ENCODE measurements at places on chromosomes 1 and 21.

- DNase-seq = no peak
Measured at GRCh38 chr1:233379869-233380438, 52.4 kb downstream of the MAP3K21 start.

GRCh38 chr1:232378266-232379062 lies 251.5 kb downstream of the SIPA1L2 start:
- DNase-seq = no peak

GRCh38 chr1:4164965-4165364 lies 264.9 kb upstream of the C1orf174 start:
- DNase-seq = no peak

DNA sequence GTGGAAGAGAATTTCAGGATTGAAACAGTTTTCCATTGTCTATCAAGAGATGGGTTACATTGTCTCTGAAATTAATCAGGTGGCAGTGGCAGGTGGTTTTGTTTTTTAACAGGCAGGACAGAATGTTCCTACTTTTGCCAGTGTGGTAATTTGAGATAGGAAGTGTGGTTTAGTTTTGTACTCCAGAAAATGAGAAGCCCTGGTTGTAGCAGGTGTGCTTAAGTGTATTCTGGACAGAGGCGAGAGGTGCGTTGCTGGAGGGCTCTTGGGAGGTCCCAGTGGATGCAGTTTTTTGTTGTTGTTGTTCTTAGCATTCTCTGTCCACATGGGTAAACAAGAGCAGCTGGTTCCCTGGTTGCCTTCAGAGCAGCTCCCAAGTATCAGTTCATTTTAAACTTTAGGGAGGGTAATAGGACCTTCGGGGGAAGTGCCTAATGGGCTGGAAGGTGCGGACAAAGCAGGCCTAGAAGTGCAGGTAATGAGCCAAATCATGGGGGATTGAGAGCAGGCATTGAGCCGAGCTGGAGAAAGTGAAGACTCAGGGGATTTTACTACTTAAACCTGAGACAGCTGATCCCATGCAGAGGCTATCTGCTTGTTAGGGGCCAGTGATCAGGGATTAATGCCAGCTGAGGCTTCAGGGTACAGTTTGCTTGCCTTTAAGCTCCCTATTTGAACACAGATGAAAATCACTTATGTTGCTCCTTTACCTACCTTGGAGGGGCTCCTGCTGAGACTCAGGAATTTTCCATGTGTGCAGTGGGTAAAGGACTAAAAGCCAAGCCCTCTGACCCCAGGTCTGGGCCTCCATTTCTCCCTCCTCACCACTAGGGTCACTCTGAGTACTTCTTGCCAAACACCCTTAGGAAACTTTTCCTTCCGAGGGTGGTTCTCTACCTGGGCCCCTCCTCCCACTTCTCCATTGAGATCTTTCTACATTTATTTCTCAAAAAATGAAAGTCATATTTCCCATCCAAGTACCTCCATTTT lies 6.1 kb downstream of the PFKFB2 start:
- DNase-seq = no peak

- DNase-seq = no peak
Measured at GRCh38 chr1:87393445-87394085, 64.9 kb downstream of the LMO4 start.

DNA sequence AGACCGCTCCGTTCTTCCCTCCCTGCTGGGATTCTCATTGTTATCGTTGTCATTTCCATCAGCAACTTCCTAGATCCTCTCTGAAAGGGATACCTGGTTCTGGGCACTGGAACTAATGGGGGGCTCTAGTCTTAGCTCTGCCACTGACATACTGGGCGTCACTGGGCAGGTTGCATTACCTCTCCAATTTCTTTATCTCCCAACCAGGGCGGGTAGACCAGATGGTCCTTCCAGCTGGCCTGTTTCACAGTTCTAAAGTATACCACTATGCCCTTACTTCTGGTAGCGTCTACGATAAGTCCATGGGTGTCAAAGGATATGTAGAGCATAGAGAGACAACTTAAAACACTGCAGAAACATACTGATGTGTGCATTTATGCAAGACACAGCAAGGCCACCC lies 1.4 kb downstream of the GPR37L1 start:
- no peak for DNase-seq

DNA sequence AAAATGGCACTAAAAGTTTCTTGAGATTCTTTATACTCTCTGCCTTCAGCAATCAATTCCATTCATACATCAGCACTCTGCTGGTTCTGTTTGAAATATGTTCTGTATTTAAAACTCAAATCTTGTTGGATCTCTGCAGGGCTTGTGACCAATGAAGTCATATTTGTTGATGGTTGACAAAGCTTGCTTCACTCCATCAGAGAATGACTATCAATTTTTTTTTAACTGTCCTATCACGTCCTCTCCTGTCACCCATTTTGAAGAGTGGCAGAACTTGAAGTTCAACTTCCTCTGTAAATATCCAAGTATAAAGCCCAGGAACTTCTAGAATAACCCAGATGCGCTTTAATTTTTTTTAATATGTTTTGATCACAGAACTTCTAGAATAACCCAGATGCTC lies 10.9 kb downstream of the PRDX6 start:
- no peak for DNase-seq

DNA sequence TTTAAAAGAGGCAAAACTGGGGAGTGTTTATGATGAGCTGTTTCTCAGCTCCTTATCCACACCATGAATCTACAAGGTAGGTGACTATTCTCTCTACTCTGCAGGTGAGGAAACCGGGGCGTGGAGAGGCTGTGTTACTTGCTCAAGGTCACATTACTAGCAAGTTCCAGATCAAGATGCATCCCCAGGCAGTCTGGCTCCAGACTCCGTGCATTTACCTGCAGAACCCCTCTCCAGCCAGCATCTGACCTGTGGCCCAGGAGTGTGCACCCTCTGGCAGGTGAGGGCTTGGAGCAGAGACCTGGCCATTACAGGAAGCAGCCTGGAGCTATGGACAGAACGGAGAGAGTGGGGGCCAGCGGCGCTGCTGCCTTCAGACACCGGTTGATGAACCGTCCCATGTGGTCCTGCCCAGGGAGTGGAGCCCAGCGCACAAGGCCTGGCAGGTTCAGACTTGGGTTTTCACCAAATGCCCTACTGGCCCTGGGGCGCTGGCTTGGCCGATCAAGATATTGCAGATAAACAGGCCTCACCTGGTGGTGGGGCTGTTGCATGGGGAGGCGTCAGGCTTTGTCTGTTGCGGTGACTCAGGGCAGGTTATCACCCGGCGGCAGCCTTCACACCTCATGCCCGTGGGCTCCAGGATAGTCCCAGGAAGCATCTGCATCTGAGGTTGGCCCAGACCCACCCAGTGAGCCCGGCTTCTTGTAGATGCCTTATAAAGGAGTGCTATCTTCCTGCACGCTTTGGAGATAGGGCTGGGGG lies 29.2 kb upstream of the WNT4 start:
- no peak for DNase-seq

- no peak for DNase-seq
Measured at GRCh38 chr1:1399872-1400575, 889 bp upstream of the CCNL2 start.

- DNase-seq = no peak
Measured at GRCh38 chr1:167981933-167982332, 45.1 kb upstream of the MPC2 start.

DNA sequence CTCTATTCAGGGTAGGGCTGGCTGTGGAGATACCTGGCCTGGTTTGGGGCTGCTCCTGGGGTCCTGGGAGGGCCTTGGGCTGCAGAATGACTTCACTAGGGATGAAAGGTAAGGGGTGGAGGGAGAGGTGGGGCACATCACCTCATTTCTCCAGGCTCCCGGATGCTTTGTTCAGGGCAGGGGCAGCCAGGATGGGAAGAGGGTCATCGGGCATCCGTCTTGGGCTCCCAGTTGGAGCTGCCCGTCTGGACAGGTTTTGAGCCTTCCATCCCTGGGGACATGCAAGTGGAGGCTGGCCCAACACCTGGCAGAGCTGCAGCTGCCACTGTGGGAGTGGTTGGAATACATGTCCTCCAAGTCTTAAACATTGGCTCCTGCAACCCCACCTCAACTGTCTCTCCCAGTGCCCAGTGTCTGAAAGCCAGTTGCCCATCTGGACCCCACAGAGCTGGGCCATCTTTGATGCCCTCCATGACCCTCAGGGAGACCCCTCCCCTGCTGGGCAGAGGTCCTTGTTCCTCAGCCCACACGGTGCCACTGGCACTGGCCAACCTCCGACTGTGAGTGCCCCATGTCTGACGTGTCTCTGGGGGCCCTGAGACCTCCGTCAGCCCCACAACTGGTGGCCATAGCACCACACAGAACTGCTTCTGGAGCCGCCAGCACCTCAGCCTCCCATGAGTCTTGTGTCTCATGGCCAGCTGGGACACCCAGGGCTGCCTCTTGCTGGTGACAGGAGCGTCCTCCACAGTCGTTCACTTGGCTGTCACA lies 52.8 kb downstream of the TRIM11 start:
- DNase-seq = no peak

GRCh38 chr1:2972011-2972878 lies 49.0 kb upstream of the ACTRT2 start:
- DNase-seq = no peak

DNA sequence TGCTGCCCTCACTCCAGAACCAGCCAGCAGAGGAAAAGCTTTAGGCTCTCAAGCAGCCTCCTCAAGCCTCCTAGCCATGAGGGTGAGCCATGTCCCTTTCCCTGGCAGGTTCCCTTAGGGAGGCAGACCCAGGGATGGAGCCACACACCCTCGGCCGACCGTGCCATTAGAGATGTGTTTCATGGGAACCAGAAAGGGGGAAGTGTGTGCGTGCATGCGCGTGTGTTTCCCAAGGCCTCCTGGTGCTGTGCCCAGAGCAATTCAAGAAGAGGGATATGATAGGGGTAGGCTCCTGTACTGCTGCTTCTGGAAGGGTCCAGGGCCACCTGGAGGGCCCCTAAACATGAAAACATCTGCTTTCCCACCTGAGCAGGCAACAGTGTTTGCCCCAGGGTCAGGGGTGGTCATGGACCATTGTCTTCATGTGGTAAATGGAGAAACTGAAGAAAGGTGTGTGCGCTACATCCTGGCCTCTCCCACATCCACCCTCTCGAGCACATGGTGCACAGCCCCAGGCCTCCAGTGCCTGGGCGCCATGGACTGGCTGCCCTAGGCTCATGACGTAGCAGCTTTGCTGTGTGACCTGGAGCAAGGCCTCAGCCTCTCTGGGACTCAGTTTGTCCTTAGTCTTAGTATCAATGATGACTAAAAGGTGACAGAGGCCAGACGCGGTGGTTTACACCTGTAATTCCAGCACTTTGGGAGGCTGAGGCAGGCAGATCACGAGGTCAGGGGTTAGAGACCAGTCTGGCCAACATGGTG lies 48.1 kb downstream of the SYF2 start:
- DNase-seq = no peak

DNA sequence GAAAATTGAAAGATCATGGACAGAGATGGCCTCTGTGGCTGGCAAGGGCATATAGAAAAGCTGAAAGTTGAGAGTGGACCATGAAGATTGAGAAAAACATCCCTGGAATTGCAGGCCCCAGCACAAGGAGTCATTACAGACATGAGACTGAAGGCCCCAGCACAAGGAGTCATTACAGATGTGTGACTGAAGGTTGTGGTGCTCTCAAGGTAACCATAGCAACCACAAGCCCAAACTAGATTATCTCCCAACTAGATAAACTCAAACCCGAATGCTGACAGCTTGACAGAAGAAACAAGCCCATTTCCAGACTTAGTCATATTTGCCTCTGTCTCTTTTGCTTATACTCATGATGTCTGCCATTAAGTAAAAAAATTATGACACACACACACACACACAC lies 1252.1 kb upstream of the ADGRL4 start:
- no peak for DNase-seq

DNA sequence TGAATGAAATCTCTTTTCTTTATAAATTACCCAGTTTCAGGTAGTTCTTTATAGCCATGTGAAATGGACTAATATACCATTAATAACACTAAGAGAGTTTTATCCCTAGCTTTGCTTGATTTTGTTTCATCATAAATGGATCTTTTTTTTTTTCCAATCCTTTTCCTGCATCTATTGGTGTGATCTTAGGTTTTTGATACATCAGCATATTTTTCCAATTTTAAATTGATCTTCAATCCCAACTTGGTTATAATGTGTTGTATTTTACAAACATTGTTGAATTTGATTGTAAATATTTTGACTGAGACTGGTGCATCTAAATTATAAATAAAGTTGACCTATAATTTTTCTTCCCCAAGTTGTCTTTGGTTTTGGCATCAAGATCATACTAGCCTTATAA lies 4.3 kb upstream of the RTCA start:
- no peak for DNase-seq

GRCh38 chr1:15337656-15338402 lies 71.9 kb upstream of the EFHD2 start:
- no peak for DNase-seq

DNA sequence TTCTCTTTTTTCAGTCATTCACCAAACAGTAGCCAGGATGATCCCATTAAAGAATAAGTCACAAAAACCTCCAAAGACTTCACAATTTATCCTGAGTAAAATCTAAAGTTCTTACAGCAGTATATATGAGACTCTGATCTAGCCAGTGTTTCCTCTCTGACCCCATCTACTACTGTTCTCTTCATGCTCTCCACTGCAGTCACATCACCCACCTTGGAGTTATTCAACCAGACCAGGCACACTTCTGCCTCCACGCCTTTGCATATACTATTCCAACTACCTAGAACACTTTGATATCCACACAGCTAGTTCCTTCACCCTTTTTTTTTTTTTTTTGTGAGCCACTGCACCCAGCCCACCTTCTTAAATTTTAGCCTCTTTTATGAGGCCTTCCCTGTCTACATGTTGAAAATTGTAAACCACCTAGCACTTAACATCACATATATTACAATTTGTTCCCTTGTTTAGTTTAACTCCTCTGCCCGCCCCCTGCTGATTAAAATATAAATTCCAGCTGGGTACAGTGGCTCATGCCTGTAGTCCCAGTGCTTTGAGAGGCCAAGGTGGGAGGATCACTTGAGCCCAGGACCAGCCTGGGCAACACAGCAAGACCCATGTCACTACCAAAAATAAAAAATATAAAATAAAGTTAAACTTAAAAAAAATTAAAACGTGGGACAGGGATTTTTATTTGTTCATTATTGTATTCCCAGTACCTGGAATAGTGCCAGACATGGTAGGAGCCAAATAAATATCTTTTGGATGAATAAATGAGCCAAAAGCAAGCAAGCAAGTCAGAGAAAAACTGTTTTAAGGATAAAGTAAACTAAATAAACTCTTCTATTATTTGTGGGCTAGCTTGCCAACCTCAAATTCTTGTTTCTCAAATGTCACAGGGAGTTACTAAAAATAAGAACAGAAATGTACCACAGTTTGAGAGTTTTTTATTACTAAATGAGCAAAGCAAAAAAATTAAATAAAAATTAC lies 35.2 kb upstream of the MUTYH start:
- DNase-seq = no peak

Measured in hematopoietic multipotent progenitor cell treated with erythropoietin and hydrocortisone succinate and interleukin-3 and kit ligand, for 17 days (in vitro differentiated cells).